ENCODE measurements at places on chromosomes 6 and 20. TPM values are rescaled to one million over a fixed set of nuclear protein-coding genes. Genes with fewer than 3 reads are reported as not detected.
A peak's percentile ranks its signal among the peaks of the same experiment; 100 is the strongest.

DNA sequence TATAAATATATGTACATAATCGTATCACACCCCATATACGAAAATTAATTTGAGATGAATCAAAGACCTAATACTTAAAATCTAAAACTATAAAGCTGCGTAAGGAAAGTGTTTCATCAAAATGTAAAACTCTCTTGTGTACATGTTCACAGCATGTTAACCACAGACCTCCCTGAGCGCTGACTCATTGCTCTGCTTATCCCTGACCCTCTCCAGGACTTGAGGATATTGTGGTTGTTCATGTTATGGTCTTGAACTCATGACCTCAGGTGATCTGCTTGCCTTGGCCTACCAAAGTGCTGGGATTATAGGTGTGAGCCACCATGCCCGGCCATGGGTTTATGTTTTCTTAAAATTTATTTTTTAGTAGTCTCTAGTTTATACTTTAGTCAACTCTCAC lies 14.2 kb downstream of the FAM83B start:
- no peak for DNase-seq

DNA sequence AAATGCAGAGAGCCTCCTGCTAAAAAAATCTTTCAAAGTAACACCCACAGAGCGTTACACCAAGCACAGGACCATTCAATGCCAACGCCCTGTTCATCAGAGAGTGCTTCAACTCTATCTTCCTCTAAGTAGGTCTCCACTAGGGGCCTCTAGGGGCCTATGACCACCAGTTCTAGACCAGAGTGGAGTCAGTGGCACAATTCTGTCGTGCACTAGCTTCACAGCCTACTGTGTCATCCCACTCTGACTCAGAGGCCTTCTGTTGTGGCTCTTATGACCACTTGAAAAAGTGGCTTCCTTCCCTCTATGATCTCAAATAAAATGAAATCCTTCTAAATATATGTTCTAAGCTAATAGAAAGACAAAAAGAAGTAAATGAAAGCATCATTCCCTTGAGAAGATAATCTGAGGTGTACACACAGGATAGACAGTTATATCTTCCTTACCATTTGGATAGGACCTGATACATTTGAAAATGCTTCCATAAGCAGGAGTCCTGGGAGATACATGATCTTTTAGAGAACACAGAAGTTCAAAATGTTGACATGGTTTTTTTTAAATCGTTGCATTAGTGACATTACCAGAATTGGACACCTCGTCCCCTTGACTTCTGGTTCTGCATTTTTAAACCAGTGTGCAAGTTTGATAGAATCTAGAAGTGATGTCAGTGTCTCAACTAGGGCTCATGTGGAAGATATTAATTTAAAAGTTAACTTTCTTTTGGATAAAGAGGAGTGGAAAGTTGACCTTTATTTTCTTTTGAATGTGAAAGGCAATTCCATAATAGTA lies 151.9 kb downstream of the SH3BGRL2 start:
- DNase-seq, result no peak

DNA sequence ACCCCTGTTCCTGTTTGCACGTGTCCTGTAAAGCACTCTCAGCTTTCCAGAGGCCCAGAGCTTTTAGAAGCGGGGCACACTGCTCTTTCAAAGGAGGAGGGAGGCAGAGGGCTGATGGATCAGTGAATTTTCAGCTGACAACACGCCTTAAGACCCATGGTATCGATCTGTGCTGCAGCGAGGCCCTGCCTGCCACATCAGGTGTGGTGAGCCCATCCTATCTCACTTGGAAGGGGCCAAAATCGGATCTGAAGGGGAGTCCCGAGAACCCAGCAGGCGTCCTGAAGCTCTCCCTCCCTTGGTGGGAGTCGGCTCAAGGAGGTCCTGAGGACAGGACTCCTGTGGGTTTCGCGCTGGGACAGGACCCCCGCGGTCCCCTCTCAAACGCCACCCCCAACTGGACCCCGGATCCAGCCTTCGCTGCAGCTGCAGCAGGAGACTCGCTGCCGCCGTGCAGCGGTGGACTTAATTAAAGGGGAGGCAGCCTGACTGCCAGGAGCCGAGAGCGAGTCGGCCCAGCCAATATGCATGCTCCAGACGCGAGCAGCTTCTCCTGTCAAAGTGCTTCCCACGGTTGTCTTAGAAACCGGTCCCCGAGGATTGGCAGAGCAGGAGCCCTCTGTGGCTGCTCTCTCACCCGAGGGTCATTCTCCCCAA lies 580.0 kb upstream of the ZNF337 start:
- no peak for DNase-seq

ESR1 gene
- 9.6 TPM for total RNA-seq

MCHR2 gene
- total RNA-seq, result not detected

GRCh38 chr6:105488516-105489215 lies 85.8 kb upstream of the PREP start:
- no peak for DNase-seq

GRCh38 chr6:45045253-45045601 lies 282.9 kb upstream of the RUNX2 start:
- DNase-seq, result no peak

DNA sequence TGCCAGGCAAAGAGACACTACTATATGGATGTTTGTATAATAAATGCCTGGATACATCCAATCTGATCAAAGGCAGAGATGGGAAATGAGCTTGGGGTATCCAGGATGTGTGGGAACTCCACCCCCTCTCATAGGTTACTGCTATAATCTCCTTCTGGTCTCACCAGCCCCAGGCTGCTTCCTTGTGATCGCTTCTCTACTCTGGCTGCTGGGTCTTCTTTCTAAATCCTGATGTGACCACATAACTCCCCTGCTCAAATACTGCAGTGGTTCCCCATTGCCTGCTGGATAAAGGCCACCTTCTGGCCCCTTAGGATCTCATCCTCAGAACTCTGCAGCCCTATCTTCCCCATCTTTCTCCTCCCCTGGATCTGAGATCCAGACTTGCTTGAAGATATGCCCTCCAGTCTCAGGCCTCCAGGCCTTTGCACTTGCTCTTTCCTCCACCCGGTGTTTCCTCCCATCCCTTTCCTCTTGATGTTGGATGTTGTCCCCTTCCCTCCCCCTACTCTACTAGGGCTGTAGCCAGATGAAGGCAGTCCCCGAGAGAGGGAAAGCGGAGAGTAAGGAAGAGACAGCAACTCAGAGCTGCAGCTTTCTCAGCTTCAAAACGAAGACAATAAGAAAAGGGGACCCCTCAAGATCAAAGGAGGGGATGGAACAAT lies 828 bp upstream of the XKR7 start:
- DNase-seq, result no peak

- DNase-seq, result no peak
Measured at GRCh38 chr6:25851961-25852360, 20.1 kb upstream of the SLC17A1 start.

DNA sequence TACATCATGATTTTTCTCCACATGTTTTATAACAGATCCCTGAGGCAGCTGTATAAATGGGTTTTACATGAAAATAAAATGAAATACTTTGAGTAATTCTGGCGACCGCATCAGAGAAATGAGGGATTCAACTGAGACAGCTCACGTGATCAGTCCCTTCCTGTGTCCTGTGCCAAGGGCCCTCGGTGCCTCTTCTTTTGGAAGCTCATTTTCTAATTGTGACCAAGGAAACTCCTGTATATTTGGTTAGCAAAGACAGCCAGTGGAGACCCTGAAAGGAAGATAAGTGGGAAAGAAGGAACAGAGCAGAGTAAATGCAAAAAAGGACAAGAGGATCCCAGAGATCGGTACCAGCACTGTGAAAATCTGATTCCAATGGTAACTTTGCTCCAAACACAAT lies 129.9 kb downstream of the FYN start:
- no peak for DNase-seq

DNA sequence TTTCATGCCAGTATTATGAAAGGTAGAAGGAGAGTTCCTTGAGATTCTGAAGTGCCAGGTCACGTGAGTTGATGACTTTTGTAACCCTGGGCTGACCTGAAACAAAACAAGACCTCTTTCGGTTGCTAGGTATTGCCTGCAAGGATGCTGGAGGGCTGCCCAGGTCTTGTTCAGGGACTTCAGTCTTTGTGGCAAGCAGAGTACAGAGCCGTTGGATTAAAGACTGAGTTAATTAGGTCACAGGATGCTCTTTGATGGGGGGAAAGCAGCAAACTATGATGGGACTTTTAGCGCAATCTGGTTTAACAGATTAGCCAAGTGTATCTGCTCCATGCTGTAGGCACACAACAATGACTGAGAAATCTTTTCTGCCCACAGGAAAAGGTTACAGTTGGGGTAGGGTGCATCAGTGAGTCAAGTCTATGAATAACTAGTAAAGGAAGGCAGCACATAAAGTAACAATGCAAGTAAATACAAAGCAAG lies 12.8 kb upstream of the ELOVL5 start:
- DNase-seq, result no peak

NKAIN4 gene
- not detected for total RNA-seq

TPBG gene
- total RNA-seq, result 19.8 TPM

GRCh38 chr6:40874495-40874894 lies 164.5 kb downstream of the UNC5CL start:
- peak; percentile 56 for DNase-seq

GRCh38 chr6:26554697-26555504 lies 16.7 kb downstream of the HMGN4 start:
- no peak for DNase-seq

DNA sequence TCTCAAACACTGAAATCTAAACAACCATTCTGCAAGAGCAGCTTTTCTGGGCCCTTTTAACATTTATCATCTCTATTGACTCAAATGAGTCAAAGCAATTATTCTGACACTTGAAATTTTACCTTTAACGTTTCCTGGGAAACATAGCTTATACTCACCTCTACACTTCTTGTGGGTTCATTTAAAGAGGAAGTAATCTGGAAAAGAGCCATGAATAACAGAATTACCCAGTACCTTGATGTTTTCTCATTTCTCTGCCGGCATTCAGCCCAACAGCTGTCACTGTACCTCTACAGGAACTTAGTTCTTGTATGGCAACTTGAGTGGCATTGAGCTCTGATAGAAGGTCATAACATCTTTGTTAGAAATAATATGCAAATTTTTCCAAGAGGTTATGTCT lies 272.2 kb downstream of the KCNQ5 start:
- no peak for DNase-seq

GSTA3 gene
- not detected for total RNA-seq

CCN6 gene
- total RNA-seq, result not detected

DNA sequence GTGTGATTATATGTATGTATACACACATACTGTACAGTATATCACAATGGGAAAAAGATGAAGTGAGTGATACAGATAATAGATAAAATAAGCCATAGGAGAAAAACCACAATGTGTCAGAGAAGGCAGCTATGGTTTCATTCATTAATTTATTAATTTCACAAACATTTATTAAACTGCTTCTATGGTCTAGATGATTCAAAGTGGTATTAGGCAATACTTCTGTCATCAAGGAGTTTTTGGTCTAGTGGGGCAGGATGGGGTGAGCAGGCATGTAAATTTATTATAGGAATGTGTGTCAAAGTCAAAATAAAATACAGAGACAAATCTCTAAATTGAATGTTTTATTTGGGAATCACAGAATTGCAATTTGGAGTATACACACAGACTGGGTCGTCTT lies 65.2 kb upstream of the ANKEF1 start:
- no peak for DNase-seq

DYNLRB1 gene
- total RNA-seq, result 123 TPM

REM1 gene
- total RNA-seq, result 8.6 TPM

DNA sequence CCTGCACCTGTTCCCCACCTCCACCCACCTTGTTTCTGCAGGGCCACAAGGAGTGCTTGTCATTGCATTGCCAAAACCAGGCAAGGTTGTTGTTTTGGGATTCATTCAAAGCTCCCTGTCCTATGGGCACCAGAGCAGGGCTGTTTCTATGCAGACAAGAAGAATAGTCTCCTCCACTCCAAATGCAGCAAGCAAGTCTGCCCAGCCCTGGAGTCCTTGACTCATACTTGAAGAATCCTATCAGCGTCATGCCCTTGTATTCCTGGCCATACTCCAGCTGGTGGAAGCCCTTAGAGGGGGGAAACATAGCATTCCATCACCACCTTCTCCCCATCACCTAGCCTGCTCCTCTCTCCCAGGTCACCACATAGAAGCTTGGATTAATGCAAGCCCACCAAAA lies 145.3 kb upstream of the ECI2 start:
- peak; percentile 50 for DNase-seq

DNA sequence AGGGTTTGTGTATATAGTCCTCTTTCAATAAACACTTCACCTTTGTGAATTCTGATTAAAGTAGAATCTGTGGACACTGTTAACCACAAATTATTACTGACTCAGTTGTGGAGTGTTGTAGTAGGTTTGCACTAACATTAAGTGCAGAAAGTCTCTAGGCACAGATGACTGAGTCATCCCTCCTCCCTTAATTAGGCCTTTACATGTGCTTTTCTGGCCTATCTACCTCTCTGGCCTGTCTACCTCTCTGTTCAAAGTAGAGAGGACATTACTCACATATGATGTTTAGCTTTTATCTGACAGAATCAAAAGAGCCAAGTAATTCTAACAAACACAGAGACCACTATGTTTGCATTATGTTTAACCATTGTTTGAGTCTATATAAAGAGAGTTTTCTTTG lies 783.0 kb downstream of the TENT5A start:
- DNase-seq, result no peak

ZNF334 gene
- total RNA-seq, result 18.7 TPM

- DNase-seq, result no peak
Measured at GRCh38 chr6:9647599-9647998, 767.3 kb downstream of the TFAP2A start.

TMEM217 gene
- 1.2 TPM for total RNA-seq

GRCh38 chr20:36812594-36813463 lies 39.3 kb upstream of the DSN1 start:
- DNase-seq, result no peak

DNA sequence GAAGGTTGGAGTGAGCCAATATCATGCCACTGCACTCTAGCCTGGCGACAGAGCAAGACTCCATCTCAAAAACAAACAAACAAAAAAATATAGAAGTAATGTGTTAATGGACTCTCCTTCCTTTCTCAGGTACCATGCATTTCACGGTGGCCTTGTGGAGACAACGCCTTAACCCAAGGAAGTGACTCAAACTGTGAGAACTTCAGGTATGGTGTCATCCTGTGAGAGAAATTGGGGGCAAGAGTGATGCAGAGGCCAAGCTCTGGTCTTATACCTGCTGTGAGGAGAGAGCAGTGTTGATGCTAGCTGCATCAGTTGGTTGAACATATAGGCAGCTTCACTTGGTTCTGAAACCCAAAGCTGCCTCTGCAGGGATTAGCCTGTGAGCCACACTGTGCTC lies 6.2 kb downstream of the ITCH start:
- DNase-seq, result no peak

Measured in ureter (tissue), 1 donor.